Stomach (tissue), 19 donors: ENCODE measurements at places on chromosomes 7 and 10. TPM values are rescaled to one million over a fixed set of nuclear protein-coding genes. Genes with fewer than 3 reads are reported as not detected.

Gene CPA2
- polyA plus RNA-seq = 58.3 TPM

DNA sequence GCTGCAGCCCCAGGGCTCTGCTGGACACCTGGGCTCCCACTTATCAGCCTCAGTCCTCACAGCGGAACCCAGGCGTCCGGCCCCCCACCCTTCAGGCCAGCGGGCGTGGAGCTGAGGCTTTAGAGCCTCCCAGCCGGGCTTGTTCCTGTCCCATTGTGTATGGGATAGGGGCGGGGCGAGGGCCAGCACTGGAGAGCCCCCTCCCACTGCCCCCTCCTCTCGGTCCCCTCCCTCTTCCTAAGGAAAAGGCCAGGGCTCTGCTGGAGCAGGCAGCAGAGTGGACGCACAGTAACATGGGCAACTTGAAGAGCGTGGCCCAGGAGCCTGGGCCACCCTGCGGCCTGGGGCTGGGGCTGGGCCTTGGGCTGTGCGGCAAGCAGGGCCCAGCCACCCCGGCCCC is 2.7 kb downstream of the NOS3 start:
- DNase-seq = peak; percentile 56

Gene ZNF862
- 7.5 TPM for polyA plus RNA-seq

Gene UBE2D4
- 10.9 TPM for polyA plus RNA-seq

GRCh38 chr10:113108194-113108835 is 158.3 kb downstream of the TCF7L2 start:
- no peak for DNase-seq

DNA sequence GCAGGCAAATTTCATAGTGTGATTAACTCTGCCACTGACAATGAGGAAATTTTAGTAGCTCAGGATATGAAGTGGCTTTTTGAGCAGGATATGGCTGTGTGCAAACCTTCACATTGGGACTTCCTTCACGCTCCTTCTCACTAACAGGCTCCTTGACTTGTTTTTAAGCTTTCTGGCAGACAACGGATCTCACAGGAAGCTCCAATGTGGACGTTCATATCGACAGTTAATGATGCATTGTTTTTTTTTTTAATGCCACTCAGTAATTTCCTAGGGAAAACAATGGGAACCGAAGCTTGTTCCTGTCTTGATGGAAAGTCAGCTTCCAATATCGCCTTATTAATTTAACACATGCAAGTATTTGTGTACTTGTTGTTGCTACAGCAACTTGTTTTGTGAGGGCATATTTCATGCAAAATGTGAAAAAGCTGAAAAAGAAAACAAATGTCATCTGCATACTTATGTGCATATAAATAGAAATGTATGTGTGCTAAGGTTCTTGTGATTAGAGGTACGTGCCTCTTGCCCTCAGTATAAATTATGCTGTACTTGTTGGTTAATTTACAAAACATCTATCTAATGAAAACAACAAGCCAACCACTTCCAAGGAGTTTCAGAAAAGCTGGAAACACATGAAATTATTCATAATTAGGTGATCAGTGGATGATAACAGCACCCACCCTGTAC is 84.7 kb downstream of the NRP1 start:
- DNase-seq = no peak

DNA sequence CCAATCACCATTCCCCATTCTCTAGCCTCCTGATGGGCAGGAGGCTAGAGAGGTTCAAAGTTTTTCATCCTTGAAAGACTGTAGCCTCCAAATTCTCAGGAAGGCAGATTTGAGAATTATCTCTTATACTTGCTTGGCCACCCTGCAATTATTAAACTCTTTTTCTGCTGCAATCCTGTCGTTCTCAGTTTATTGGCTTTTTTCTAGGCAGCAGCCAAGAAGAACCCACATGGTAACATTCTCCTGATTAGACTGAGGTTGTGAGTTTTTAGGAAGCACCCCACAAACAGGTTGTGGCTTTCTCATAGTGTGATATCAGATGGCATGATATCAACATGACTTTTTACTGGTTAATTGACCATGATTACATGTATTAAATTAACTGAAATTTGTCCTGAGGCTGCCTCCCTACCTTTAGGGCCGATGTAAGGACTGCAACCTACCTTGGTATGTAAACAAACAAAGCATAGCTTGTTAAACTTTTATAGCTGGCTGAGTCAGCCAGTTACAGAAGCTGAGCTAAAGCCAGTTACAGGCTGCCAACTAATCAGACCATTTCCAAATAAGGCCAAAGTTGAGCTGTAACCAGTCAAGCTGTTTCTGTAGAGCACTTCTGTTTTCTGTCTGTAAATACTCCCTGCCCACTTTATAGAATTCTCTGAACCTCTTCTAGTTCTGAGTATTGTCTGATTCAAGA is 3.2 kb upstream of the ZNF248 start:
- no peak for DNase-seq

- no peak for DNase-seq
Observed at GRCh38 chr10:50210876-50211275, 40.4 kb downstream of the ASAH2 start.

DNA sequence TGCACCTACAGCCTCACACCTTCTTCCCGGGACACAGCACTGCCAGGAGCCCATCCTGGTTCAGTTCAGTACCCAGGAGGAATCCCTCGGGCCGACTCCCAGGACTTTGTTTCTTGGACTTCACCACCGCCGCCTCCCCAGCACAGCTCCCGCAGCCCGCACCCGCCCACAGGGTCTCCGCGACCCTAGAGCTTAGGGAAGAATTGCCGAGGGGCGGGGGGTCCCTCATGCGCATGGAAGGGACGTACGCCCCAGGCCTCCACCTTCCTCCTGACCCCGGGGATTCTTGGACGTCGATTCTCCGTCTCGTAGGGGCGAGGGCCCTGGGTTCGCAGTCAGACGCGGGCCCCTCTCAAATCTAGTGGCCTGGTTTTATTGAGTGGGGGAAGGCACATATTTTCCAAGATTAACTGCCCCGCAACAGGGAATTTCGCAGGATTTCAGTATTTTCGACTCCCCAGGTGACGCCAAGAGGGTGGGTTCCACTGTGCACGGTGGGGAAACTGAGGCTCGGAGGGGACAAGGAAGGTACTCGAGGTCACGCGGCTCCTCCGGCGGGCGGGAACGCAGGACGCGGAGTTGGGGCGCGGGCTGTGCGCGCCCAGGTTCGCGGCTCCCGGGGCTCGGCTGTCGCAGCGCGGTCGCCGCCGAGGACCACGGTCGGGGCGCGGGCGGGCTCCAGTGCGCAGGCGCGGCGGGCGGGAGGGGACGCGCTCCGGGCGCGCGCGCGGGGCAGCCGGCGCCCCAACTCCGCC is at the start of gene ADCY1:
ADCY1 (plus strand) TSS at position 708 of the 755 bp plus-strand sequence. CDS start 176 bp downstream, outside the sequence.
- DNase-seq = peak; percentile 57

Gene OR2A5
- not detected for polyA plus RNA-seq

Gene MTPN
- 51.9 TPM for polyA plus RNA-seq

GRCh38 chr7:50921114-50921813 is 138.6 kb upstream of the GRB10 start:
- peak; percentile 46 for DNase-seq

GRCh38 chr7:83060218-83060617 is 102.5 kb downstream of the PCLO start:
- DNase-seq = no peak

Gene TIAL1
- 68.3 TPM for polyA plus RNA-seq

Gene CYP26C1
- polyA plus RNA-seq = not detected

Gene ORC5
- polyA plus RNA-seq = 6.7 TPM

Gene MMP21
- polyA plus RNA-seq = not detected

DNA sequence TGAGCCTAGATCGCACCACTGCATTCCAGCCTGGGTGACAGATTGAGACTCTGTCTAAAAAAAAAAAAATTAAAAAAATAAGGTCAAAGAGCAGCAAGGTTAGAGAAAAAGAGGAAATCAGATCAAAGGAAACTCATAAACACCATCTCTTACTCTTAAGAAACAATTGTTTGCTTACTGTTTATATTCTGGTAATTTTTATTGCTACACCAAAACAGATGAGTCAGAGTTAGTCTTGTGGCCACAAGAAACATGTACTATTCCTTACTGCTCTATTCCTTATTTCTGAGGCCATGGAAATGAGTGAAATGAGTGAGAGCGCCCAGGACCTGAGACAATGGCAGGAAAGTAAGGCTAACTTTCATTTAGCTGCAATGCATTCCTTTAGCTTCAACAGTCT is 387.3 kb downstream of the HPSE2 start:
- DNase-seq = no peak

- DNase-seq = no peak
Observed at GRCh38 chr7:132179080-132179430, 397.2 kb downstream of the PLXNA4 start.

- no peak for DNase-seq
Observed at GRCh38 chr10:69742928-69743602, 58.6 kb upstream of the COL13A1 start.

GRCh38 chr10:61994405-61995219 is 93.1 kb downstream of the ARID5B start:
- no peak for DNase-seq

- no peak for DNase-seq
Observed at GRCh38 chr7:136018104-136018503, 40.9 kb upstream of the MTPN start.

DNA sequence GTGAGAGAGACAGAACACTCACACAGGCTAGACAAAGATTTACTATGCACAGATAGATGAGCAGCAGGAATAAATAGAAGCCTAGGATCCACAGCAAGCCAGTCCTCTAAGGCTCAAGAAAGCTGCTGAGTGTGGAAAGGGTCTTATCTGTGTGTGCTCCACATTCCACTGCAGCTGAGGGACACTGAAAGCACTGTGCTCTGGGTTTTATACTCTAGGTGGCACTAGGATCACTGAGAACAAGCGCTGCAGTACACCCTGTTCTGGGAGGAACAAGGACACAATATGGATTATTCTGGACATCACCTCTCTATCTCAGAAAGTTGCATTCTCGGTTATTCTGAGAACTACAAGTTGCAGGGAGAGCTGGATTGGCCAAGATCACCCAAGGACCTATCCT is 4.9 kb upstream of the KLHL7 start:
- no peak for DNase-seq

DNA sequence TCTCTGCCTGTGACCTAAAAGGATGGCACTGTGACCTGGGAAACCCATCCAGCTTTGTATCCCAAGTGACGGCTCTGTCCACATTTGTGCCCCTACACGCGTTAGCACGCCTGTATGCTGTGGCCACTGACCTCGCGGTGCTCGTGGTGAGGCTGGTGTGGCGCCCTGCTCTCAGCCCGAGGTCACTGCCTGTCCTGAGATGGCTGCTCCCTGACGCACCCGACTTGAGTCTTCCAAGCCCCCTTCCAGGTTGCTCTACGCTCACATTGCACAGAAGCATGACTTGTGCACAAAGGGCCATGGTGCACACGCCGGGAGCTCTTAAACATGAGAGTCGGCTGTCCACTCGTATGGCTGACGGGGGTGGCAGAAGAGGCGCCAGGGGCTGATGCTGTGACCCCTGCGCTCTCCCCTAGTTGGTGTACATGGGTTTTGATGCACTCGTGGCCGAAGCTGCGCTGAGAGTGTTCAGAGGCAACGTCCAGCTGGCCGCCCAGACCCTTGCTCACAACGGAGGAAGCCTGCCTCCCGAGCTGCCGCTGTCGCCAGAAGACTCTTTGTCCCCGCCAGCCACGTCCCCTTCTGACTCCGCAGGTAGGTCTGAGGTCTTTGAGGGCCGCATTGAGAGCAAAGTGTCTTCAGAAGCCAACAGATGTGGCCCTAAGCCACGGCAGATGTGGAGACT is 33.5 kb downstream of the WDR86 start:
- no peak for DNase-seq

Gene RELN
- 0.19 TPM for polyA plus RNA-seq

DNA sequence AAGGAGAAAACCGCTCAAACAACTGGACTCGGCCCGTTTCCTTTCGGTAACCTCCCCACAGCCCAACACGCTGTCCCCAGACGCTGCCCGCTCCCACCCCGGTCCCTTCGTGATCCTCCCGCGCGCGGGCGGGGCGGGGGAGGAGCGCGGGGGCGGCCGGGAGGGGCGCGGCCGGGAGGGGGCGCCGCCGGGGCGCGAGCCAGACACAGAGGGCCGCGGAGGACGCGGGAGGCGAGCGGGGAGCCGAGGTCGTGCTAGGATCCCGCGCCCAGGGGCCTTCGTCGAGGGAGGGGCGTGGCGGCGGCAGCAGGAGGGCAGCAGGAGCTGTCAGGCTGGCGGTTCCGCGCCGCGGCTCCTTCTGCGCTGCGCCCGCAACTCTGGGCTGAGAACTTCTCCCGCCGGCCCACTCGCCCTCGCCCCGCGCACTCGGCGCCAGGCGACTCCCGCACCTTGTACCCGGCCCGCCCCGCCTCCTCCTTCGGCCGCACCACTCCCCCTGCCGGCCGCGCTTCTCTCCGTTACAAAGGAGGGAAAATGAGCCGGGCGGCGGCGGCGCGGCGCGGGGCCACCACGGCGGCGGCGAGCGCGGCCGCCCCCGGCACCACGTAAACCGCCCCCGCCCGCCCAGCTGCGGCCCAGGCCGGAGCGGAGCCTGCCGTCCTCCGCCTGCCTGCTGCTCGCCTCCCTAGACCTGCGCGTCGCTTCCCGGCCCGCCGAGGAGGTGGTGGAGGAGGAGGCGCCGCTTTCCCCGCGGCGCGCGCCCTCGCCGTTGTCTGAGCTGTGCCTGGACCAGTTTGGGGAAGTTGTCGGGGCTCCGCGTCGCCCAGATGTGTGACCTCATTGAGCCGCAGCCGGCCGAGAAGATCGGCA is at the start of gene CDK14:
CDK14 (plus strand) TSS at position 521 of the 870 bp plus-strand sequence; CDS start at position 828, 307 bp downstream.
- peak; percentile 85 for DNase-seq

DNA sequence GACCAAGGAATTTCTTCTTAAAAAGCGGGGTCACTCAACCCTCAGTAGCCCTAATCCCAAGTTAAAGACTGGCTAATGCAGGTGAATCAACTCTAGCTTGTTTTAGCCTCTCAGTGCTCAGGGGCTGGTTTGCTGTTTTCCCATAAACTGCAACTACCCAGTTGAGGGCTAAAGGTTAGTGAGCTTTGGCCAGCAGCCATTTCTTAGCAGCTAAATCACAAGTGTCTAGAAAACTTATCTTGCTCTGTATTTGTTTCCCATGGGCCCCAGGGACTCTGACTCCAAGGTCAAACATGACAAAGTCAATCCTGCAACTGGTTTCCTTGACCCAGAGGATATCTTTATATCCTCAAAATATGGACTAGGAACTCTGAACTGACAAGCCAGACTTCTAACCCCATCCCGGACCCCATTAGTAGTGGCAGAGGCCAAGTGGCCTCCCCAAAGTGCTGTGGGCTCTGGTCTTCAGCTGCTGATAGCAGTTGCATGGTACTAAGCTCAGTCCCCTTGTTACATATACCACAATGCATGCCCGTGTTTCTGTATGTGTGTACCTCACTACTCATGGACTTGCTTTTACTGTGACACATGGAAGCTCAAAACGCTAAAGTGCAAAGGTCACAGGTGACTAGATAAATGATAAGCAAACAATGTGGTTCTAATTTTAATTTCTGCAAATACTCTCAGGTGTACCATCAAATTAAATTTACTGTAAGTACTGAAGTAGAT is 793.0 kb upstream of the IGFBP3 start:
- DNase-seq = peak; percentile 90
